Dermis lymphatic vessel endothelial cell (primary cell): ENCODE measurements at places on chromosomes 16 and 17. TPM values are rescaled to one million over a fixed set of nuclear protein-coding genes. Genes with fewer than 3 reads are reported as not detected.

HSD17B1 gene
- total RNA-seq: 0.76 and 1.4 TPM in 2 replicates

CLEC18B gene
- 0.26 TPM in 1 of 2 replicates, not detected in the other for total RNA-seq

KSR1 gene
- total RNA-seq: 8.8 and 12.3 TPM in 2 replicates

IL21R gene
- 0.09 and 0.22 TPM in 2 replicates for total RNA-seq

RPUSD1 gene
- 19.3 and 19.5 TPM in 2 replicates for total RNA-seq

TNS4 gene
- not detected in 2 replicates for total RNA-seq

KRT25 gene
- not detected in 2 replicates for total RNA-seq

ABCA10 gene
- 0.43 and 0.60 TPM in 2 replicates for total RNA-seq

SDR42E1 gene
- 1.7 and 4.5 TPM in 2 replicates for total RNA-seq

MSLN gene
- total RNA-seq: 0.17 TPM in 1 of 2 replicates, not detected in the other

SPSB3 gene
- 41.3 and 47.0 TPM in 2 replicates for total RNA-seq

MT1A gene
- 0.43 TPM in 1 of 2 replicates, not detected in the other for total RNA-seq
